ENCODE measurements at places on chromosomes 12 and 14. TPM values are rescaled to one million over a fixed set of nuclear protein-coding genes. Genes with fewer than 3 reads are reported as not detected.

The SRSF5 gene
- polyA plus RNA-seq: 135 TPM

The PMCH gene
- not detected for polyA plus RNA-seq

The LBHD2 gene
- 0.19 TPM for polyA plus RNA-seq

The ABCC9 gene
- polyA plus RNA-seq: 8.7 TPM

The TMEM229B gene
- 0.51 TPM for polyA plus RNA-seq

The SLC8A3 gene
- polyA plus RNA-seq: not detected

The NRXN3 gene
- polyA plus RNA-seq: 1.1 TPM

The PPP4R4 gene
- polyA plus RNA-seq: 0.94 TPM

The SERPINA6 gene
- polyA plus RNA-seq: not detected
